Endothelial cell (in vitro differentiated cells): ENCODE measurements at places on chromosomes 1 and 21. TPM values are rescaled to one million over a fixed set of nuclear protein-coding genes. Genes with fewer than 3 reads are reported as not detected.

DNA sequence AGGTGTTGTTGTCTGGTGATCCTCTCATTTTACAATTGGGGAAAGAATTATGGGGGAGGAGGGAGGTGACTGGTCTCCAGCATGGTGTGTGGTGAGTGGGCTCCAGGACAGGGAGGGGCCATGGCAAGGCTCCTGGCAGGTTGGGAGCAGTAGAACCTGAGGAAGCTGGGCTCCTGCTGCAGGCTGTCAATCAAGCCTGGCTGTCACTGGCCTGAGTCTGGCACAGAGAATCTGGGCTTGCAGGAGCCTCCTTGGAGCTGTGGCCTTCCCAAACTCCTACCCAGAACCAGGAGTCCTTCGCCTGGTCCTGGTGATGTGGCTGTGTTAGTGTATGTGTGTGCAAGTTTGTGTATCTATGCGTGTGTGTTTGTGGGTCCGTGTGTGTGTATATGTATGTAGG is 131.9 kb upstream of the CSF3R start:
- DNase-seq = no peak

DNA sequence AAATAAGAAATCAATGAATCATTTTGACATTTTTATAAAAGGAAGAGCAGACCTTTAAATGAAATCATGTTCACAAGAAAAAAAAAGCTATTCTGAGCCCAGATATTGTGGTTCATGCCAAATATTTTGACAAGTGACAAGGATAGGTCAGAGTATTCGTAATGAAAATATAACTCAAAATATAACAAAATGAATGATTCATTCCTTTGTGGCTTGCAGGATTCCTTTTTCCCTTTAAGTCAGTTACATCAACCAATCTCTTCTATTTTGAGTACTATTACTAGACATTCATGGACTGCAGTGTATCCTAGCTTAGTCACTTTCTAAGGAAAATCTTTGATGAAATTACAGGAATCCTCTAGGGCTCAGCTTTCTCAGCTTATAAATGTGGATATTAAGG is 188.7 kb downstream of the COL11A1 start:
- no peak for DNase-seq

The WDTC1 gene
- total RNA-seq = 36.0 TPM

DNA sequence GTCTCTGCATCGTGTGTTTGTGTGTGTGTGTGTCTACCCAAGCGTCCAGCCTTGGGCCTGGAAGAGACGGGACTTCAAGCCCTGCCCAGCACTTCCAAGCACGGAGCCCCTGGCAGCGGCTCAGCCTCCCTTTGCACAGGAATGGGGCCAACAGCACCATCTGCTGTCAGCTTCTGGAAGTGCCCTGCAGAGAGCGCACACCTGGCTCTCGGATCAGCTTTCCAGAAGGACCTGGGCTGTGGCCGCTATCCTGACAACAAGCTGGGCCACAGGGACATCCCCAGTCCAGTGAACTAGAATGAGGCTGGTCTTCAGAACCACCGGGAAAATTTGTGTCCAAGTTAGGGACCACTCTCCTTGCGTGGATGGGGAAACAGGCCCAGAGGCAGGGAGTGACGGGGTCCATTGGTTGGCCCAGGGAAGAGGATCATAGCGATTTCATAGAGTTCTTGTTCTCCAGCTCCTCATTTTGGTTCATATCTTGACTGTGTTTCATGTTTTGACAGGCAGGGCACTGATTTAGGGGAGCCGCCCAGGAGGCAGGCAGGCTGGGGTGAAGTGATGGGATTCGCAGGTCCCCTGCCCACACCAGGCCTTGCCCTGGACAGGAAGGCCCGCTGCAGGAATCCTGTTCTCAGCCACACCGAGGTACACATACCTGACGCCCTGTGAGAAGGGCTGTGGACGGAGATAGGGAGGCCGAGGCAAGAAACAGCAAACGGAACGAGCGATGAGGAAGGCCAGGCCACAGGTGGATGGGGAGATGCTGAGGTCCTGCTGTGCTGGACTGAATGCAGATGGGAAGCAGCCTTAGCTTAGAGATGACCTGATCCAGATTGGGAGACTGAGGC is 38.4 kb downstream of the TAS1R2 start:
- peak; percentile 91 for DNase-seq

GRCh38 chr1:226790545-226791181 is 51.6 kb upstream of the ITPKB start:
- no peak for DNase-seq

DNA sequence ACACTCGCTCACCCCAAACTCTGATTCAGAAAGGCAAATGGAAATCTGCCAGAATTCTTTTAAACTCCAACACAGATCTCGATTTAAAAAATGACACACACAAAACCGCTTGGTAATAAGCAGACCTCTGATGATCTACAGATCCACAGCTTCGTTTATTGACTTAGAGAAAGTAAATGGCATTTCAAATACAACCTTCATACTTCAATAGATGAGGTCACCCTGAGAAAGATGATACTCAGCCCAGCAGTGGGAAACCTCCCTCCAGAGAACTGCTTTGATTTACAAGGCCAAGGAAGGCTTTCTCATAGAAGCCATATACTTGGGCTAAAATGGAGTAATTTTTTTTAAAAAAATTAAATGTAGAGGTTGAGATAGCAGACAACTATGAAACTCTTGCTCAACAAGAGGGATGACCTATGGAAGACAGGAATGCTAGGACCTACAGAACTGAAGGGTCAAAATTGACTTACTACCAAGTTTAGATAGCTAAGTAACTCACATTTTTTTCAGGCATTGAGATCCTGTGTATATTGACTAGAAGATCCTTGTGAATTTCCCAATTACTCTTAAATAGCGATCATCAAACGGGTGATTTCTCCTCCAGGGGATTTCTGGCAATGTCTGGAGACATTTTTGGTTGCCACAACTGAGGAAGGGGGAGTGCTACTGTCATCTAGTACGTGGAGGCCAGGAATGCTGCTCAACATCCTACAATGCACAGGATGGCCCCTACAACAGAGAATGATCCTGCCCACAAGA is 143.9 kb downstream of the CLIC6 start:
- no peak for DNase-seq

The KLHDC9 gene
- total RNA-seq = 7.3 TPM

GRCh38 chr1:210259561-210259960 is 27.0 kb downstream of the SERTAD4 start:
- no peak for DNase-seq

The CFHR4 gene
- total RNA-seq = 0.87 TPM

GRCh38 chr1:160997323-160998038 is 23.5 kb downstream of the F11R start:
- DNase-seq = peak; percentile 71

The C1orf53 gene
- total RNA-seq = 2.4 TPM

- no peak for DNase-seq
These were observed 5.8 kb downstream of the MYCL start for GRCh38 chr1:39895731-39896480.

GRCh38 chr1:21246905-21247642 is 43.2 kb downstream of the ECE1 start:
- DNase-seq = no peak

- peak; percentile 33 for DNase-seq
These were observed 459 bp downstream of the CAPZB start for GRCh38 chr1:19484798-19485361.

- DNase-seq = no peak
These were observed 190.6 kb downstream of the DPYD start for GRCh38 chr1:97730271-97730670.

DNA sequence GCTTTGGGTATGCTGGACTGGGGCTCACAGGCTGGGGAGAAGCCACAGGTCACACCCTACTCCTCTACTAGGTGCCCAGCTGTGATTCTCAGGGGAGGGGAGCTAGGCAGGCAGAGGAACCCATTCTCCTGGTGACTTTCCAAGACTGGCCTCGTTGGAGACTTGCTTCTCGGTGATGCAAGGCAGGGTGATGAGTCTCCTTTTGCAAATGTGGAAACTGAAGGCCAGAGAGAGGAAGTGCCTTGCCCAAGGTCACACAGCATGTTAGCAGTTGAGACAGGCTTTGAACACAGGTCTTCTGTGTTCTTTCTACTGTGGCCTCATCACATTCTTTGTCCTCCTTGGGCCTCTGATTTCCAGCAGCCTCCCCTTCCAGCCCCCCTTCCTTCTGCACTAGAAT is 20.5 kb upstream of the C1QA start:
- DNase-seq = no peak

- no peak for DNase-seq
These were observed 33.1 kb upstream of the COL6A2 start for GRCh38 chr21:46064870-46065214.

The ANGPTL3 gene
- not detected for total RNA-seq

- no peak for DNase-seq
These were observed 59.6 kb downstream of the RNF187 start for GRCh38 chr1:228546541-228547463.

- DNase-seq = peak; percentile 57
These were observed 13.7 kb downstream of the GLIS1 start for GRCh38 chr1:53725238-53725689.

The CFAP57 gene
- total RNA-seq = 0.49 TPM

GRCh38 chr1:192866241-192866868 is 57.5 kb downstream of the RGS2 start:
- DNase-seq = no peak

The FUCA1 gene
- total RNA-seq = 6.1 TPM

The PLA2G2F gene
- total RNA-seq = not detected

DNA sequence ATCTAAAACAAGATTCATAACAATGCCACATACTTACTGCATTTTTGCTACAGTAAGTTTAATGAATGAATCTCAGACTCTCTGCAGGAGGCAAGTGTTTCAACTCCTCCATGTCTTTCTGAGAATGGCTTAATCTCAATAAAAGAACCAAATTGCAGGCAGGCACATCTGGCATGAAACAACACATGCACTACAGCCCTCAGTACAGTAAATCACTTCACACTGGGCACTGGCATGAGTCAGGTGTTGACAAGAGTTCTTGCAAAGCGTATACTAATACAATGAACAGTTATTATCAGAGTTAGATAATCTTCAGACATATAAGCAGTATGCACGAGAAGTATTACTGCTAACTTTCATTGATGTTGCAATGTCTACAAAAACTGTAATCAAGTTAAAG is 1386.8 kb downstream of the MRPL39 start:
- DNase-seq = no peak

GRCh38 chr21:33286600-33287456 is 20.7 kb downstream of the IL10RB start:
- DNase-seq = no peak

- no peak for DNase-seq
These were observed 68.7 kb downstream of the PDE9A start for GRCh38 chr21:42722153-42722552.

The CYYR1 gene
- 88.6 TPM for total RNA-seq

The SMPDL3B gene
- total RNA-seq = 3.3 TPM

The ERICH3 gene
- 2.8 TPM for total RNA-seq

DNA sequence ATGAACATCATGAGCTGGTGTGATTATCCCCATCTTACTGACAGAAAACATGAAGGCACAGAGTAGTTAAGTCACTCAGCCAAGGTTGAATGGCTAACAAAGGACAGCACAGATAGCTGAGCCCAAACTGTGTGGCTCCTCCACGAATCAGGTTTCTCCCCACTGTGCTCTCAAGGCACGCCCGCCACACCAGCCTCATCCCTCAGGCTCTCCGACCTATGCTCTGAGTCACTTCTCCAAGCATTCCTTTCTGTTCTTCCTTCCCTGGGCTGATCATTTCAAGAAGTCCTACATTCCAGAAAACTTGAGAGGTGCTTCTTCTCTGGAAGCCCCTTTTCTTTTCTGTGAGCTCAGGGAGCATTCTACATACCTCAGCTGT is 25.3 kb upstream of the SDC3 start:
- DNase-seq = no peak

The ELF3 gene
- total RNA-seq = 0.56 TPM

DNA sequence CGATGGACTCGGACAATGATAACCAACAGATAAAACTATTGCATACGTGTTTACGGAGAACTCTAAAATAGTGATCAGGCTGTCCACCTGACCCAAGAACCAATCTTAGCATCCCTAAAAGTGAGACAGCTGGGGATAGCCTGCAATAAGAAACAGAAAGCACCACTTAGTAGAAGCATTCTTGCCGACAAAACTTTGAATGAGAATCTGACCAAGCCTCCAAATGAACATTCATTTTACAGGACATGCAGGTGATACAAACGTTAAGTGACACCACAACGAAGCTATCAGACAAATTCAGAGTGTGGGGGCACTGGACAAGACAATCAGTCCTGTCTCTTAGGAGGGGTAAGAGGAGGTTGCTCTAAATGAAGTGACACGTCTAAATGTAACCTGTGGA is 1.2 kb downstream of the PSMG1 start:
- DNase-seq = no peak

The F5 gene
- not detected for total RNA-seq

GRCh38 chr1:208446271-208446691 is 202.1 kb upstream of the PLXNA2 start:
- no peak for DNase-seq

GRCh38 chr1:203931953-203932352 is 70.6 kb downstream of the SNRPE start:
- no peak for DNase-seq

DNA sequence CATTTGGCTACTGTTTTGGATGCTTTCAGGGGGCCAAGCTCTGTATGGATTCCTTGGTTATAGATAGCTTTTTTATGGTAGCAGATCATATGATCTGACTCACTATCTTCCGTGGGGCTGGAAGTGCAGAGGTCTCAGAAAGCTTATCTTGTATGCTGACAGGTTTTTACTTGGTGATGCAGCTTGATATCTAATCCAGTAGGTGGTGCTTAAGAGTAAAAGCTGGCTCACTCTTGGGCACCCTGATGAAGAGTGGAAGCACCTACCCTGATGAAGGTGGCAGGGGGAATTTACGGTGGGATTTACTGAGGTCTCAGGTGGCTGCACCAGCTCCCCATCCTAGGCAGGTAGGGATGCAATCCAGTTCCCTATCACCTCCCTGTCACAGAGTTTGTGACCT is 151.2 kb downstream of the PTBP2 start:
- DNase-seq = no peak

GRCh38 chr1:230506451-230506850 is 80.3 kb upstream of the PGBD5 start:
- no peak for DNase-seq

The C1orf232 gene
- not detected for total RNA-seq

DNA sequence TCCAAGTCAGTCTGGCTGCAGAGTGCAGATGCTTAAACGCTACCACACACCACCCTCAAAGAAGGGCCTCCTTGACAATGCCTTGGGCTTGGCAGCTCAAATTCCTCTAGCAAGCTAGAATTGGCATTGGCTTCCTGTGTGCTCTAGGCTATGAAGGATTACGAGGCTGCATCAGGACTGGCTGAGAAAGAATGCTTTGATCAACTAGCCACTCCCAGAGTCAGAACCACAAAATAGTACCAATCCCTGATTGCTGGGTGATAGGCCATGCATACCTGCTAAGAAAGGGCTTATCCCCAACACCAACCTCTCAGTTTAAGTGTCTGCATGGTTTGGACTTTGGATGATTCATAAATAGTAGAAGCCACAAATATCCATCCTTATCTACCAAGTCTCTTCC is 504.9 kb downstream of the OMA1 start:
- no peak for DNase-seq

GRCh38 chr21:45207839-45208626 is 79.7 kb downstream of the POFUT2 start:
- no peak for DNase-seq

DNA sequence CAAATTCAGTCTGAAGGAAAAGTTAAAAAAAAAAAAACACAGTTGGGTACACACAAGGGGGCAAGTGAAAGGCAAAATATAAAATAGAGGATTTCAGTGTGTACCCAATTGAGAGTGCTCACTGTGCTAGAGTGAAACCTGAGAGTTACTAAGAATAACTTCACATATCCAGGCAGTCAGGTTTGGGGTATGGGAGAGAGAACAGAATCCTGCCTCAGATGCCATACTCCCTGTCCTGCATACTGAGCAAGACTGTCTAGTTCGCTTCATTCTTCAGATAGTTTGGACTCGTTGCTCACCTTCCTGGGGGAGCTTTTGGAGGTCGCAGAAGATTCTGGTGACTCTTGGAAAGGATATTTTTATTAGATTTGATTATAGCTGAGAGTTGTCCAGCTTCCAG is 20.4 kb downstream of the CEP85 start:
- DNase-seq = no peak
